Stimulated activated effector memory CD8-positive, alpha-beta T cell treated with anti-CD3 and anti-CD28 coated beads, Interleukin-12 subunit alpha, Interleukin-12 subunit beta, amount 100 ng/mL, for 72 hours (primary cell): ENCODE measurements at places on chromosomes 2 and 18.

DNA sequence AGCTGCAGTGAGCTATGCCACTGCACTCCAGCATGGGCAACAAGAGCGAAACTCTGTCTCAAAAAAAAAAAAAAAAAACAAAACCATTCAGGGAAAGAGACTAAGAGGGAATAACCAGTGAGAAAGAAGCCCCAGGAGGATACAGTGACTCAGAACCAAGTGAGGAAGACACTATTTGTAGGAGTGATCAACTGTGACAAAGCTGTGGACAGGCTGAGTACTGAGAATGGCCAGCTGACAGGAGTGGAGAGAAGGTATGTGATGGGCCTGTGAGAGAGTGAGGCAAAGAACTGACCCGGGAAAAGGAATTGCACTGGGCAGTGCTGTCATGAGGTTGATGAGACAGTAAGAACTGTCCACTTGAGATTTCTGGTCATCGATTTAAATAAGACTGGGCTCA, 6.7 kb upstream of the LCT start:
- no peak for DNase-seq

DNA sequence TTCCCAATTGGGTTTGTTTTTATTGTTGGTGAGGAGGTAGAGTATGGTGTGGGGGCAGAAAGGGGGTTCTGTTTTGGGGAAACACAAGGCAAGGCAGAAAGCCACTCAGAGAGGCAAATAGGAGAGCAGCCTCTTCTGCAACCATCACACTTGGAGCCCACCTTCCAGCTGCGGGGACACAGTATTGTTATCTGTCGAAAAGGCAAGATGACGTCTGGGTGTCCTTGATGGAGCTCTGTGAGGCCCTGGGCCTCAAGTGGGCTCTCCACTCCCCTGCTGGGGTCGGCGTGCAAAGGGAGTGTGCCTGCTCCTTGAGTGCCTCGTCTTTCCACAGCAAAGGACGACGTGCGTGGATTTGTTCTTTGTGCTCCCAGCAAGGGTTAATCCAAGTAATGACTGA, 227.6 kb downstream of the ANAPC1 start:
- DNase-seq = peak; percentile 44

GRCh38 chr18:46298511-46298910, 194.3 kb downstream of the HAUS1 start:
- no peak for DNase-seq

GRCh38 chr2:109128048-109128615, 873 bp upstream of the SH3RF3 start:
- peak; percentile 70 for DNase-seq

GRCh38 chr2:61059382-61059781, 6.3 kb upstream of the SANBR start:
- DNase-seq = no peak

DNA sequence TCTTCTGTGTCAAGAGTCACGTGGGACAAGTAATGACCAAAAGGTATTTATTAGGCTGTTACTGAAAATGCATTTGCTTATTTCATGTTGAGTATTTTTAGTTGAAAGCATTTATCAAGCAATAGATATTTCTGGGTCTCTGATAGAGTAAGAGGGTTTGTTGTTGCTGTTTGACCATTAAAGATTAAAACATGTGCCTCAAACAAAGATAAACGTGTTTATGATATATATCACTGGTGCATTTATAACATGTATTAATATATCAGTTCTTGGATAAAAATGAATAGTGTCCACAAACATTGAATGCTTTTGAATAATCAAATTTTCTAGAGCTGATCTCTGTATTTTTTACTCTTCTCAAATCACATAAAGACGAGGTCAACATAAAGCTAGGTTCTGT, 467.7 kb downstream of the THSD7B start:
- no peak for DNase-seq

DNA sequence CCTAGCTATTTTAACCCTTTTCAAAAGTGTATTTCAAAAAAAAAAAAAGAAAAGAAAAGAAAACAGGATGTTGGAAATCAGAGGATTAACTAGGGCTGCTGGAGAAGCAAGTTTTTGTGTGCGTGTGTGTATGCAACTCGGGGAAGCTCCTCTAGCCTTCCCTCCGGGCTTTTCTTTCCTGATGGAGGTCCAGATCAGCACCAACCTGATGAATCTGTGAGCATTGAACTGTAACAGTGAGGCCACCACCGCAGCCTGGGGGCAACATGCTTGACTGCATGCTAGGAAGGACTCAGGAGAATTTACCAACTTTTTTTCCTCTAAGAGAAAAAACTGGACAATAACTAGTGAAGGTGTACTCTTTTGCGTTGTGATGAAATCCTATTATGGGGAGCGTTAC, 2.3 kb downstream of the OBSL1 start:
- DNase-seq = no peak
